Upper lobe of right lung (tissue), 1 donor: ENCODE measurements at places on chromosomes 11 and 22. TPM values are rescaled to one million over a fixed set of nuclear protein-coding genes. Genes with fewer than 3 reads are reported as not detected.
A peak's percentile ranks its signal among the peaks of the same experiment; 100 is the strongest.

GRCh38 chr11:58622344-58622743, at the start of gene CNTF:
Gene CNTF (plus strand): TSS chr11:58622665. CDS start chr11:58622753, 88 bp downstream.
- no peak for DNase-seq

- DNase-seq: no peak
These were observed 29.7 kb upstream of the TEF start for GRCh38 chr22:41352058-41352457.

GRCh38 chr11:121626507-121626875, 173.7 kb upstream of the SORL1-AS1 start:
- DNase-seq: no peak

GRCh38 chr11:86064220-86064803, 4.6 kb downstream of the PICALM start:
- DNase-seq: no peak

DNA sequence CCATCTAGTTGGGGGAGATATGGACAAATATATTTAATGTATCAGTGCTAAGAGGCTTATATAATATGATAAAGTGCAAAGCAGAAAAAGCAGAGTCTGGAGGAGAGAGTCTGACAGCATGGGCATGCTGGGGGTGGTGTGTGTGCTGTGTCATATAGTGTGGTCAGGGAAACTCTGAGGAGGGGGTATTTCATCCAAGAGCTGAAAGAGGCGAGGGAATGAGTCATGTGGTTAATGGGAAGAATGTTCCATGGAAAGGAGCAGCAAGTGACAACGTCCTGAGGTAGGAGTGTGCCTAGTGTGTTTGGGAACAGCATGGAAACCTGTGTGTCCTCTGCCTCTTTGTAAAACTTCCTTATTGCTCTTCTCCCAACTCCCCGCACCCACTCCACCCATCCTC, 38.0 kb downstream of the EIF3F start:
- no peak for DNase-seq

DNA sequence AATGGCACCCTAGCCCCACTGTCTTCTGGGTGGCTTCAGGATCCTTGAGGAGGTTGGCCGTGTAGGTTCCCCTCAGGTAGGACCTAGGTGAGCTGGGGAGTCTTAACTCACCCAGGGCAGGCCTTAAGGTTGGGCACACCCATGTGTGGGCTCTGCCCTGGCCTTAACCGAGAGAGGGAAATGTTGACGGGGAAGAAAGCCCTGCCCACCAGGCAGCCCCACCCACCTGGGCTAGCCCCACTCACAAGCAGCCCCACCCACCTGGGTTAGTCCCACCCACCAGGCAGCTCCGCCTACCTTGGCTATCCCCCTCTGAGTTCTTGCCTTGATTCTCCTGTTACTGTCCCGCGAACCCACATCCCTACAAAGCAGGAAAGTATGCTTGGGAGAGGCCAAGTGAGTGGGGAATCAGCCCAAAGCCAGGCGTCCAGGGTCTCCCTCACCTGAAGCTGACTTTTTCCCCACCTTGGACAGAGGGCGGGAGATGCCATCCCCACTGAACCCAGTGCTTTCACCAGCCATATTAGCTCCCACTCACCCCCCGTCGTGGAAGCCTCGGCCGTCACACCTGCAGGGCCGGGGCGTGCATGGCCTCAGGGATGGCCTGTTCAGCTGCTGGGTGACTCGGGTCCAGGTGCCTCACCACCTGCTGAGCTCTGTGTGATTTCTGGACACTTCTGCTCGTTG, at the start of gene MYEOV:
TSS of gene MYEOV (plus strand) at position 337 of the 687 bp plus-strand sequence. CDS start 1,200 bp downstream, outside the sequence.
- peak; percentile 80 for DNase-seq

GRCh38 chr11:72598906-72599305, 75.3 kb downstream of the PDE2A start:
- no peak for DNase-seq

DNA sequence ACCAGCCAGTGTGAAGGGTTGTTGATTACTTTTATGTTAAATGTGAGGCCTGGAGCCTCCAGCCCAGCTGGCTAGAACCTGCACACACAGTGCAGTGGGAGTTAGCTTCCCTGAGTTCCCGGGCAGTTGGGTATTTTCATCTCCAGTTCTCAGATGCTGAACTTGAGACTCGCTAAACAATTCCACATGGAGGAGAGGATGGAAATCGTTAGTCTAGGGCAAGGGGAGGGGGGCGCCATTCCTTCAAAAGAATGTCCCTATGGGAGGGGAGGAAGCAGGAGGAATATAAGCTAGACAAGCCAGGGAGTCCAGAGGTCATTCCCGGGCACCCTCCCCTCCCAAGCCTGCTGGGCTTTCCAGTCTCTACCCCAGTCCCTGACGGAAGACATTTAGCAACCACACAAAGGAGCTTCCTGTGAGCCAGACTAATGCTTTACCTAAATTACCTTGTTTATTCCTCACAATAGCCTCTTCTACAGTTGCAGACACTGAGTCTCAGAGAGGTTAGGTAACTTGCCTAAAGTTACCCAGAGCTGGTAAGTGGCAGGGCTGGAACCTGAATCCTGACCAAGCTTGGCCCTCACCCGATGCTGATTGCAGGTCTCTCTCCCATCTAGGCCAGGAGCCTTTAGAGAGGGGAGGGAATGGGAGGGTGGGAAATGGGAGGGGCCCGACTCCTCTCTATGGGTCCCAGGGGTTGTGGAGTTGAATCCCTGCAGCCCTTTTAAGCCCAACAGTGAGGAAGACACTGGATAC, 1.9 kb upstream of the TSKU start:
- no peak for DNase-seq

GRCh38 chr11:110599207-110599606, 113.0 kb downstream of the ARHGAP20 start:
- DNase-seq: no peak

DNA sequence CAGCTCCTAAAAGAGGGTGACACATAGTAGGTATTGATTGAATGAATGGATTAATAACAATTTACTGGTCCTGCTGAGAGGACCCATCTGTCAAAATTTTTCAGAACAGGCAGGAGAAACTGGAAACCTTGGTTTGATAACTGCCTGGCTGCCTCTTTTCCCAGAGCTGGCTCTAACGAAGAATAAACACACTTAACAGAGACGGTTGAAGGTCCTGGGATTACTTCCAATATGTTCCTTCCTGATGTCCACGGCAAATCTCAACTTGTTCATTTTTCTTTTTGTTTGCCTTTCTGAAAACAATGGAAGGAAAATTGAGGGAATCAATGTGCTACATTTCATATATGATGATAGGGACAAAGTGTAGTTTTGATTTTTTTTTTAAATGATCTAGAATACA, 76.5 kb upstream of the SYT13 start:
- no peak for DNase-seq

GRCh38 chr11:70065318-70066135, 12.6 kb upstream of the ANO1 start:
- DNase-seq: no peak

DNA sequence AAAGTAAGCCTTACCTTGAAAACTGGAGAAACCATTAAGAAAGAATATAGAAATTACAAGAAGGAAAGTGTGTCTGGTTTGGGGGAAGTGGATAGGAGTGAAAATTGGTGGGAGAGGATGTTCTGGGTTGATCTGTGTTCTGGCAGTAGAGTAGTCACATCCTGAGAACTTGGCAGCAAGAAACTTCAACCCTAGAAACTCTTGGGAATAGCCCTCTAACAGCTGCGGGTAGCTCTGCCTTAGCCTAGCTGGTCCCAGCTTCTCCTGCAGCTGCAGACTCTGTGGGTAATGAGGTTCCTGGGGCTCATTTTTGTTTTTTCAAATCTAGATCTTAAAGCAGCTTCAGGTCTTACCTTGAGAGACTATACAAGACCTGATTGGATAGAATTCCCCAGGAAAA, 24.2 kb upstream of the OR6X1 start:
- no peak for DNase-seq

DNA sequence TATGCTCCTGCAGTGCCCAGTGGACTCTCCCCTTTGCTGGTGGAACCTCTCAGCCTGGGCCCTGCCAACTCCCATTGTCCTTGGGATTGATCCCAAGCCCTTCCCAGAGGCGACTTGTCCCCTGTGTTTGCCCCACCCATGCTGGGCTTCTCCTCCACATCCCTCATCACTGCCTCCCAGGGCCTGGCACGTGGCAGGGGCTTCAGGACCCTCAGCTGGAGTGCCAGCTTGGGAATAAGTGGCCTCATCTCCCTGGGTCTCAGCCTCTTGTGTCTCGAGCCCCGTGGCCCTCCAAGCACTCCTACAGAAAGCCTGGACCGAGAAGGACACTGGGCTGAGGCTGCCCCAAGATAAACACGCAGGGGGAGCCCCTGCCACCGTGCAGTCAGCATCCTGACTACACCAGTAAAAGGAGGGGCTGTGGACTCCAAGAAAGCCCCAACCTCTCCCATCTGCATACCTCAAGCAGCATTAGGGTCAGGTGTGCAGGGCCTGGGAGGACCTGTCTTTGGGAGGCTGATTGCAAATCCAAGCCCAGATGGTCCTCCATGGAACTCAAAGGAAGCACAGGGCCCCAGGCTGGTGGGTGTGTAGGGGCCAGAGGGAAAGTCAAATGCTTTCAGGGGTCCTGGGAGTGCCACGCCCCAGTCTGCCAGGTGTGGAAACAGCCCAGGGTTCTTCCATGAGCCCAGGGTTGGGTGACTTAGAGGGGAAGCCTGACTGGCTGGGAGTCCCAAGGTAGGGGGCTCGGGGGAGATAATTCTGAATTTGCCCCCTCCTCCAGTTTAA, 9.5 kb upstream of the GNAZ start:
- DNase-seq: peak; percentile 48

- no peak for DNase-seq
These were observed 5.4 kb upstream of the IL2RB start for GRCh38 chr22:37154925-37155712.

DNA sequence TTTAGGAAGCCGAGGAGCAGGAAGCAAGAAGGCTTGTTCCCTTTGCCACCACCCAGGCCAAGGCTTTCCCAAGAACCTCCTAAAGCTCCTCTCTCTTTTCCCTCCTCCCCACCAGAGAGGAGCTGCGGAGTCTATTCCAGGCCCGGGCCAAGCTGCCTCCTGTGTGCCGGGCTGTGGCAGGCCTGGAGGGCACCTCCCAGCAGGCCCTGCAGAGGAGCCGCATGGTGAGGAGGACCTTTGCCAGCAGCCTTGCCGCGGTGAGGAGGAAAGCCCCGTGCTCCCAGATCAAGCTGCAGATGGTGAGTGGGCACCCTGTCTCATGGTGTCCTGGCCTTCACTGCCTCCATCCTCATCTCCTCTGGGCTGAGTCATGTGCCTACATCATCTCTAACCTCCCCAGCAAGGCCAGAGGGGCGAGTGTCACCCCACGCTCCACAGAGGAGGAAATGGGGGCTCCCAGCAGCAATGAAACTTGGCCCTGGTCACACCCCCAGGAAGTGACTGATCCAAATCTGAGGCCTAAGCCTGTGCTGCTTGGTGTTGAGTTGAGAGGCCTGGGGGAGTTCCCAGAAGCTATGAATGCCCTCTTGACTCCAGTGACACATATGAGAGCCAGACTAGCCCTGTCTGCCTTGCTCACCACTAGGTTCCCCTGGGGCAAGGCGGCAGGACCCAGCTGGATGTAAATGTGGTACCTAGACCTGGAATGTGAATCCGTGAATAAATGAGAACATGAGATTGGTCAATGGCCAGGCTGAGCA, 104.2 kb downstream of the MYO18B start:
- no peak for DNase-seq

DNA sequence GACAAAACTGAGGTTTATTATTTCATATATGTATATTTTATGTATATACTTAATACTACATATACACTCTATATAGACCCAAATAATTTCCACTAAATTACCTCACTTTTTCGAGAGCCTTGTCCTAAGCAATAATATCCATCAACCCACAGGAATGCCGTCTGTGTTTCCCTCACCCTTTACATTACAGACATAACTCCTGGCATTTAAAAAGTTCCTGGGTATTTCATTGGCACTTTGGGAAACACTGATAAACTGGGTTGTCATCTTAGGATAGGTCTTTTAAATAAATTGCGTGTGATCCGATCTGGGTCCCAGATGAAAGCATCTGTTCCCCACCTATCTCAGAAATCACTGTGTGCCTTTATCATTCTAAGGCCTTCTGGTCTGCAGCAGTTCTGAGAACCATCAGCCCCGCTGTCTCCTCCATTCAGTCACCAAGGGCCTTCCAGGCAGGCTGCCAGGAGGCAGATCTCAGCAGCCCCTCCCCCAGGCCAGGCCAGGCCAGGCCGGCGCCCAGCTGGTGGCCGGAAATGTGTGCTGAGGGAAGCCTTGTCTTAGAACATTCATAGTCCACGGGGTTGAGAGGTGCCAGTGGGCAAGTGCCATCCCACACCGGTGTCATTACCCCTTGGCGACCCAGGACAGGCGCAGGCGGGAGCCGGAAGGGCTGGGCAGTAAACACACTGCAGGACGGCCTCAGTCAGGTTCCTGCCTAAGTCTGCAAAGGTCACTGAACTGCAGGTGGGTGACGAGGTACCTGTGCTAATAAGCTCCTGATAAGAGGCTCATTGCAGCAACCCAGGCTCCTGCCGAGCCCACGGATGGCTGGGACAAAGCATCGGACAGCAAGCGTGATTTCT, 3.3 kb downstream of the FGF19 start:
- peak; percentile 85 for DNase-seq

- DNase-seq: no peak
These were observed 18.5 kb downstream of the APLP2 start for GRCh38 chr11:130088217-130088616.

GRCh38 chr22:18133452-18133851, 16.5 kb upstream of the USP18 start:
- no peak for DNase-seq

DNA sequence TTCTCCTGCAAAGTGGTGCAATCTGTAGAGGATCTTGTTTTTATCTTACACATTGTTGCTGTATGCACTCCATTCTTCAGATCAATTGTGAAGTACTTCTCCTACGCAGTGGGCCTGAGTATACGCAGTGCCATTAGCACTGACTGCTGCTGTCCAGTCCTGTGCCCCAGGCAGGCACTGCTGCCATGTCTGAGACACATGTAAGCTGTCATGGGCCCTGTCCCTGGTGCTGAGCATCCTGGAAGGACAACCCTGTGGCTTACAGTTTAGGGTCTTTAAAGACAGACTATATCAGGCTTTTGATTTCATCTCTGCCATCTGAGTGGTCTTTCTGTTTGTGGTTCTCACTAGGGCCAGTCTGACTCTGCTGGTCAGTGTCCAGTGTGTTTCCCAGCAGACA, 44.8 kb upstream of the PTPN5 start:
- DNase-seq: no peak

GRCh38 chr11:129223701-129224149, 31.6 kb upstream of the ARHGAP32 start:
- DNase-seq: no peak

GRCh38 chr11:62665599-62666258, 617 bp downstream of the CSKMT start:
- DNase-seq: peak; percentile 82

GRCh38 chr22:35353318-35353717, 27.6 kb upstream of the HMOX1 start:
- peak; percentile 84 for DNase-seq

The MUC5AC gene
- not detected for total RNA-seq

The RIBC2 gene
- not detected for total RNA-seq

The RIMBP3C gene
- total RNA-seq: 0.41 TPM

The DEUP1 gene
- total RNA-seq: not detected

The HEPHL1 gene
- not detected for total RNA-seq

The CST6 gene
- 23.7 TPM for total RNA-seq

The SMARCB1 gene
- total RNA-seq: 59.6 TPM

The TRMT2A gene
- total RNA-seq: 53.8 TPM

The MTA2 gene
- 75.0 TPM for total RNA-seq

The OR5D14 gene
- total RNA-seq: not detected

The SCGB1C1 gene
- total RNA-seq: not detected

The MIOX gene
- not detected for total RNA-seq

The SYNGR1 gene
- 14.0 TPM for total RNA-seq

The LYVE1 gene
- total RNA-seq: 108 TPM

The SHANK2 gene
- 62.5 TPM for total RNA-seq

The MRGPRF gene
- total RNA-seq: 13.2 TPM

The FOLR1 gene
- 163 TPM for total RNA-seq

The ZNF215 gene
- total RNA-seq: 2.4 TPM
